ENCODE measurements at places on chromosomes 3 and 15.

- peak; percentile 32 for DNase-seq
Observed at GRCh38 chr15:67303490-67304363, 49.1 kb downstream of the IQCH start.

GRCh38 chr3:1131166-1131565, 38.3 kb downstream of the CNTN6 start:
- no peak for DNase-seq

GRCh38 chr3:111675846-111676210, 80.7 kb upstream of the ZBED2 start:
- DNase-seq, result no peak

DNA sequence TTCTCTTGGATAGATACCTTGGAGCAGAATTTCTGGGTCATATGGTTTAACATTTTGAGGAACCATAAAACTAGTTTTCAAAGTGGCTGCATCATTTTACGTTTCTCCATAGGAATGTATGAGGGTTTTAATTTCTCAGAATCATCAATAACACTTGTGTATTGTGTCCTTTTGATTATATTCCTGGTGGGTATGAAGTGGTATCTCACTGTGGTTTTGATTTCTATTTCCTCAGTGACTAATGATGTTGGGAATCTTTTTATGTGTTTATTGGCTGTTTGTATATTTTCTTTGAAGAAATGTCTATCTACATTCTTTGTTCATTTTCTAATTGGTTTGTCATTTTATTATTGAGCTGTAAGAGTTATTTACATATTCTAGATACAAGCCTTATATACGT, 28.8 kb downstream of the CDIN1 start:
- no peak for DNase-seq

DNA sequence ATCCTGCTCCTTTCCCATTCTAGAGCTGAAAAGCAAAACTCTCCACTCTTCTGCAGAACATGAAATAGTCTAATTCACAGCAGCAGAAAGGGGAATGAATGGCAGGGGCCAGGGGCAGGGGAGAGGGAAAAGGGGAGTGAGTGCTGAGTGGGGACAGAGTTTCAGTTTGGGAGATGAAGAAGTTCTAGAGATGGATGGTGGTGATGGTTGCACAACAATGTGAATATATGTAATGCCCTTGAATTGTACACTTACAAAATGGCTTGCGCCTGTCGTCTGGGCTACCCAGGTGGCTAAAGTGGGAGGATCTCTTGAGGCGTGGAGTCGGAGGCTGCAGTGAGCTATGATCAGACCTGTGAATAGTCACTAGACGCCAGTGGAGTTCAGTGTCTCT, 78.5 kb upstream of the MEF2A start:
- DNase-seq, result no peak

Measured in fibroblast of skin of abdomen (primary cell).